Activated naive CD4-positive, alpha-beta T cell treated with anti-CD3 and anti-CD28 coated beads for 36 hours (primary cell): ENCODE measurements at places on chromosomes 7 and 10. TPM values are rescaled to one million over a fixed set of nuclear protein-coding genes. Genes with fewer than 3 reads are reported as not detected.

Gene PLEKHS1
- not detected for total RNA-seq

Gene PRRT4
- total RNA-seq = not detected

Gene TMEM140
- 9.2 TPM for total RNA-seq

Gene VSTM2A
- total RNA-seq = not detected

Gene SPDYE3
- total RNA-seq = not detected

Gene PRLHR
- total RNA-seq = not detected

Gene MNX1
- total RNA-seq = not detected

Gene PKD2L1
- not detected for total RNA-seq

Gene HACD1
- 1.9 TPM for total RNA-seq

Gene CYP2C19
- 0.12 TPM for total RNA-seq

Gene MMP21
- total RNA-seq = not detected

Gene PNLIPRP2
- total RNA-seq = not detected

GRCh38 chr10:21329995-21330627 lies 195.4 kb downstream of the SKIDA1 start:
- no peak overlapping the region for H3K27ac ChIP-seq
- H3K27me3 ChIP-seq = no peaks in the 10 kb centered on the region
- H3K36me3 ChIP-seq = no peaks in the 10 kb centered on the region
- no peaks in the 10 kb centered on the region for H3K4me1 ChIP-seq

DNA sequence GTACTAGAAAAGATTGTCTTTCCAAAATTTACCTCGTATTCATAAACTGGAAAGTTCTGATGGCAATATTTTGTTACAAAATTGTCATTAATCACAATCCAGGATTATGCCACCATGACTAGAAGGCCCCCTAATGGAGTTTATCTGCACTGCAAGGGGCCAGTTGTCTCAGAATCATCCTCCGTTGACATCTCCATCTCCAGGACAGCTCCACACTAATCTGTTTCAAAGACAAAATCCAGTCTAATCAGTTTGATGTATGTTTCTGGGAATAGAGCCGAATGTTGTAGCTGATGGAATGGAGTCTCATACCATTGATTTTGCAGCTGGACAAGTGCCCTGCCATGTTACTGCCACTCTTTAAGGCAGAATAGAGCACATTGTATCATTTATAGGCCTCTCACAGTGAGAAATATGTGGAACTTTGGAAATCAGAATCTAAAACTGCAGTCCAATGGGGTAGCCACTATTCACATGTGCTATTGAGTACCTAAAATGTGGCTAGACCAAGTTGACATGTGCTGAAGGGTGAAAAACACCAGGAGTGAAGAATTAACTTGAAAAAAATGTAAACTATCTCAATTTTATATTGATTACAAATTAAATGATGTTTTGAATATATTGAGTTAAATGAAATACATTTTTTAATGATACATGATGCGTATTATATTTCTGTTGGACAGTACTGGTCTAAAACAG lies 38.3 kb upstream of the TOMM7 start:
- H3K27ac ChIP-seq = peak overlapping the region; percentile 30
- H3K27me3 ChIP-seq = no peaks in the 10 kb centered on the region
- peaks cover 65% of the 10 kb centered on the region for H3K36me3 ChIP-seq
- peak; percentile 54 for DNase-seq

- H3K27ac ChIP-seq = no peak overlapping the region
- peaks cover 5% of the 10 kb centered on the region for H3K36me3 ChIP-seq
- H3K27me3 ChIP-seq = no peaks in the 10 kb centered on the region
- DNase-seq = no peak
- H3K4me3 ChIP-seq = no peak overlapping the region
Observed at GRCh38 chr7:141695803-141696289, 6.1 kb downstream of the DENND11 start.

DNA sequence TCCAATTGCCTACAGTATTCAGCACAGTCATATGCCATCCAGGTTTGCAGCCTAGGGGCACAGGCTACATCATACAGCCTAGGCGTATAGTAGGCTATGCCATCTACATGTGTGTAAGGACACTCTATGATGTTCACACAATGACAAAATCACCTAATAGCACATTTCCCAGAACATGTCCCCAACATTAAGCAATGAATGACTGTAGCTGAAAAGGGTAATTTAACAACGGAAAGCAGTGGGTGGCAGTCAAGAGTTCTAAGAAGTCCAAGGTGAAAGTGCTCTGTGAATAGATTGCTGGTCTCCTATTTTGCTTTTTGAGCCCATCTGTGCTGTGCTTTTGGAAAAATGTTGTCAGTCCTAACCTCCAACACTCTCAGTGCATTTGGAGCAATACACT lies 162.6 kb downstream of the KLF6 start:
- H3K27ac ChIP-seq = peak overlapping the region; percentile 68
- peaks cover 2% of the 10 kb centered on the region for H3K27me3 ChIP-seq
- peak; percentile 26 for DNase-seq

- no peak overlapping the region for H3K27ac ChIP-seq
- H3K4me1 ChIP-seq = no peaks in the 10 kb centered on the region
- no peak for DNase-seq
- H3K36me3 ChIP-seq = no peaks in the 10 kb centered on the region
Observed at GRCh38 chr7:111960984-111961383, 245.2 kb downstream of the DOCK4 start.

DNA sequence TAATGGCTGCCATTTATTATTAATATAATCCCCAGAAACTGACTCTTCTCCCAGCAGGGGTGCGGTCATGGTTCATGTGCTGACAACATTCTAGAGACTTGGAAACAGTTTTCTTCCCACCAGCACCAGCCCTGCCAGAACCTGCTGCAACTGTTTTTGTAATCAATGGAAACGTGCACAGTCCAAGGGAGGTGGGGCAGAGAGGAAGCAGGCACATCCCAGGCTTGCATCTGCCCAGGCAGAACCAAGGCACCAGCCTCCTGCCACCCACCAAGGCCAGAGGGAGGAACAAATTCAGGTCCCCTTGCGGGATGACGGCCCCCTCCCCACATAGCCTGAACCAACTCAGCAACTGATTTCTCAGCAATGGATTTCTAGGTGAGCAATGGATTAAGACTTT lies 119.0 kb downstream of the OAT start:
- no peak overlapping the region for H3K4me3 ChIP-seq
- H3K36me3 ChIP-seq = no peaks in the 10 kb centered on the region
- no peak overlapping the region for H3K27ac ChIP-seq
- H3K27me3 ChIP-seq = no peaks in the 10 kb centered on the region
- H3K4me1 ChIP-seq = no peaks in the 10 kb centered on the region

- peak; percentile 92 for DNase-seq
- H3K4me1 ChIP-seq = peaks cover 71% of the 10 kb centered on the region
- peak overlapping the region; percentile 74 for H3K4me3 ChIP-seq
- H3K27ac ChIP-seq = peak overlapping the region; percentile 99
- no peaks in the 10 kb centered on the region for H3K27me3 ChIP-seq
Observed at GRCh38 chr10:110356628-110357245, 52.0 kb upstream of the SMNDC1 start.

DNA sequence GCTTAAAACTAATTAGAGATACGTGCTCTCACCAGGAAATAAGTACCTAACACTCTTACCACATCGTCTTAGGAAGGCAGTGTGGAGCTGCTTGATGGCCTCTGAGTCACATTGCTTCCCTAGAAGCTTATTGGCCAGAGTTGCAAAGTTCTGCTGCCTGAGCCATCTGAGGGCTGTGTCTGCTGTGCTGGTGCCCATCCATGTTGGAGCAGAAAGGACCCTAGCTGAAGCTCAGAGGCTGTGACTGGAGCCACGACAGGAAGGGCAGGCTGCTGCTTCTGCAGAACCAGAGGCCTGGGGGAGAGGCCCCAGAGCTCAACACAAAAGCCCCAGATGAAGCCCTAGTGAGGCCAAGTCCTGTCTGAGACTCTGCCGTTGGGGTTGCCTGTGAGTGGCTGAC lies 64.8 kb upstream of the IGFBP3 start:
- no peaks in the 10 kb centered on the region for H3K4me1 ChIP-seq
- peaks cover 10% of the 10 kb centered on the region for H3K36me3 ChIP-seq
- no peak for DNase-seq
- no peak overlapping the region for H3K27ac ChIP-seq

DNA sequence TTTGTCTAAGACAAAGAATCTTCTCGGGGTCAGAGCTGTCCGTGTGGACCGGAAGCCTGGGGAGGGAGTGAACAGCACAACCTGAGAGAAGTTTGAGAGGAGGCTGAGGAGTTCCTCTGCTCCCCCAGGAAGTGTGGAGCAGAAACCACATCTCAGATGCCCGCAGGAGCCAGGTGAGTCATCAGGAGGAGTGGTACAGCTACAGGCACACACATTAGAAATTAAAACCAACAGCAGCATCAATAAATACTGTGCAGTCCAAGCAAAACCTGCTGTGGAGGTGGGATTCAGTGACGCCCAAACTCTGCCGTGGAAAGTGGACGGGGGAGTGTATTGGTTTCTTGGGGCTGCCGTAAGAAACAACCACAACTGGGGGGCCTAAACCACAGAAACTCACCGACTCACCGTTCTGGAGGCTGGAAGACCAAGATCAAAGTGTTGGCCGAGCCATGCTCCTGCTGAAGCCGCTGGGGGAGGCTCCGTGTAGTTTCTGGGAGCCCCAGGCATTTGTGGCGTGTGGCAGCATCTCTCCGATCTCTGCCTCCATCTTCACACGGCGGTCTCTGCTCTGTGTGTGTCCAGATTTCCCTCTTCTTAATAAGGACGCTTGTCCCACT lies 31.2 kb upstream of the GARS1 start:
- H3K27ac ChIP-seq = no peak overlapping the region
- H3K4me3 ChIP-seq = no peak overlapping the region
- H3K36me3 ChIP-seq = peaks cover 19% of the 10 kb centered on the region
- no peaks in the 10 kb centered on the region for H3K4me1 ChIP-seq
- H3K27me3 ChIP-seq = no peaks in the 10 kb centered on the region
- no peak for DNase-seq

- DNase-seq = no peak
- H3K4me1 ChIP-seq = no peaks in the 10 kb centered on the region
- no peak overlapping the region for H3K4me3 ChIP-seq
- H3K27me3 ChIP-seq = peaks cover 37% of the 10 kb centered on the region
- H3K27ac ChIP-seq = no peak overlapping the region
Observed at GRCh38 chr10:33414841-33415240, 80.4 kb upstream of the NRP1 start.

- H3K27me3 ChIP-seq = no peaks in the 10 kb centered on the region
- H3K4me3 ChIP-seq = no peak overlapping the region
- H3K27ac ChIP-seq = no peak overlapping the region
- no peak for DNase-seq
- H3K36me3 ChIP-seq = no peaks in the 10 kb centered on the region
Observed at GRCh38 chr7:70193514-70193913, 595.2 kb downstream of the AUTS2 start.

DNA sequence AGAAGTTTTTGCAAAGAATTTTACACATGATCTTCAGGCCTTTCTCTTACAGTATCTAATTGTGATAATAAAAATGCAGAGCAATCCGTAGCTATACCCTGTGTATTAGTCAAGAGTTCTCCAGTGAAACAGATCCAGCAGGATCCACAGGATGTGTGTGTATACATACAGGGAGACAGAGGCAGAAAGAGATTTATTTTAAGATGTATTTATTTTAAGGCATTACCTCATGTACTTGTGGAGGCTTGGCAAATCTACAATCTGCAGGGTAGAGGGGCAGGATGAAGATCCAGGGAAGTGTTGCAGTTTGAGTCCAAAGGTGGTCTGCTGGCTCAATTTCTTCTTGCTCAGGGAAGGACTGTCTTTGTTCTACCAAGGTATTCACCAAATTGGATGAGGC lies 41.7 kb downstream of the ARHGAP12 start:
- H3K27me3 ChIP-seq = no peaks in the 10 kb centered on the region
- H3K4me1 ChIP-seq = peaks cover 24% of the 10 kb centered on the region
- H3K36me3 ChIP-seq = no peaks in the 10 kb centered on the region
- H3K27ac ChIP-seq = no peak overlapping the region

- H3K27ac ChIP-seq = no peak overlapping the region
- H3K36me3 ChIP-seq = peaks cover 16% of the 10 kb centered on the region
- H3K4me3 ChIP-seq = no peak overlapping the region
- H3K4me1 ChIP-seq = no peaks in the 10 kb centered on the region
- H3K27me3 ChIP-seq = no peaks in the 10 kb centered on the region
Observed at GRCh38 chr10:114291516-114291915, 52.5 kb downstream of the VWA2 start.

DNA sequence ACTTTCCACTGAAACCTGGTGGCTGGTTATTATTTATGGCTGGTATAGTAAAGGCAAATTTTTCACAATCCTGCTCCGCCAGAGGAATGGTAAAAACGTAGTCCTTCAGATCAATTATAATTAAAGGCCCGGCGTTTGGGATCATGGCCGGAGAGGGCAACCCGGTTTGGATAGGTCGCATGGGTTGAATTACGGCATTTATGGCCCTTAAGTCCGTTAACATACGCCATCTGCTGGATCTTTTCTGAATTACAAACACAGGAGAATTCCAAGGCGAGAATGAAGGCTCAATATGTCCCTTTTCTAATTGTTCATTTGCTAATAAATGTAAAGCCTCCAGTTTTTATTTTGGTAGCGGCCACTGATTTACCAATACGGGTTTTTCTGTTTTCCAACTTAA lies 11.3 kb upstream of the TAS2R3 start:
- H3K4me1 ChIP-seq = no peaks in the 10 kb centered on the region
- no peak overlapping the region for H3K4me3 ChIP-seq
- H3K27me3 ChIP-seq = no peaks in the 10 kb centered on the region
- H3K27ac ChIP-seq = no peak overlapping the region
- peaks cover 74% of the 10 kb centered on the region for H3K36me3 ChIP-seq

- H3K27me3 ChIP-seq = no peaks in the 10 kb centered on the region
- H3K27ac ChIP-seq = peak overlapping the region; percentile 96
- peak overlapping the region; percentile 98 for H3K4me3 ChIP-seq
Observed at GRCh38 chr7:76048668-76048988, 722 bp downstream of the MDH2 start.

DNA sequence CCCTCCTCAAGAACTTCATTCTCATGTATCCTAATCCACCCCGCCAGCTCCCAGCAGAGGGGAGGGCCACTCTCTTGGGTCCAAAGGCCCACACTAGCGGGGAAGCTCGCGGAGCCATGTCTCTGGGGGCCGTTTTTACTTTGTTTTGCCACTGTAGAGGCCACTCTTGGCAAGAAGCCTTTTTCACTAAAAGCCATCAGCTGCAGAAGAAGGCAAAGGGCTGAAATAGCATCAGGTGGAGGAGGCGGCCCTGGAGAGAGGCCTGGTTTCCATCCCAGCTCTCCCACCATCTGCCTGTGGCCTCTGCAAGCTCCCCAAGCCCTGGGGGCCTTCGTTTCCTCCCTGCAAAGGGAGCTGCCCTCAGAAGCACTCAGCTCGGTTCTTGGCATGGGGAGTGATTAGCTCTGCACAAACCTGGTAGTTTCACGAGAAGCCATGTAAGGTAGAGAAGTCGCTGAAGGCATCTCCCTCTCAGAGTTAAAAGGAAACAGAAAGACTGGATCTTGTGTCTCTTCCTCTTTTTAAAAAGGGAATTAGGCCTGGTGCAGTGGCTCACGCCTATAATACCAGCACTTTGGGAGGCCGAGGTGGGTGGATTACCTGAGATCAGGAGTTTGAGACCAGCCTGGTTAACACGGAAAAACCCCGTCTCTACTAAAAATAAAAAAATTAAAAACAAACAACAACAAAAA lies 70.3 kb downstream of the PARP12 start:
- H3K4me3 ChIP-seq = no peak overlapping the region
- DNase-seq = no peak
- H3K27ac ChIP-seq = no peak overlapping the region
- no peaks in the 10 kb centered on the region for H3K4me1 ChIP-seq
- H3K27me3 ChIP-seq = no peaks in the 10 kb centered on the region
